ENCODE measurements at places on chromosomes 3 and 15. TPM values are rescaled to one million over a fixed set of nuclear protein-coding genes. Genes with fewer than 3 reads are reported as not detected.

GRCh38 chr3:183341545-183342288 is 86.7 kb downstream of the MCF2L2 start:
- H3K27me3 ChIP-seq, result no peaks in the 10 kb centered on the region
- H3K4me1 ChIP-seq, result no peaks in the 10 kb centered on the region
- H3K27ac ChIP-seq, result no peak overlapping the region
- H3K4me3 ChIP-seq, result no peak overlapping the region

GRCh38 chr3:141430316-141430715 is 56.5 kb upstream of the RASA2 start:
- peaks cover 8% of the 10 kb centered on the region for H3K36me3 ChIP-seq
- no peak overlapping the region for H3K27ac ChIP-seq
- no peaks in the 10 kb centered on the region for H3K27me3 ChIP-seq
- no peak overlapping the region for H3K4me3 ChIP-seq
- no peaks in the 10 kb centered on the region for H3K4me1 ChIP-seq

- no peaks in the 10 kb centered on the region for H3K36me3 ChIP-seq
- H3K27ac ChIP-seq, result no peak overlapping the region
- H3K4me3 ChIP-seq, result no peak overlapping the region
- no peak for DNase-seq
Observed at GRCh38 chr3:82002986-82003642, 241.7 kb upstream of the GBE1 start.

DNA sequence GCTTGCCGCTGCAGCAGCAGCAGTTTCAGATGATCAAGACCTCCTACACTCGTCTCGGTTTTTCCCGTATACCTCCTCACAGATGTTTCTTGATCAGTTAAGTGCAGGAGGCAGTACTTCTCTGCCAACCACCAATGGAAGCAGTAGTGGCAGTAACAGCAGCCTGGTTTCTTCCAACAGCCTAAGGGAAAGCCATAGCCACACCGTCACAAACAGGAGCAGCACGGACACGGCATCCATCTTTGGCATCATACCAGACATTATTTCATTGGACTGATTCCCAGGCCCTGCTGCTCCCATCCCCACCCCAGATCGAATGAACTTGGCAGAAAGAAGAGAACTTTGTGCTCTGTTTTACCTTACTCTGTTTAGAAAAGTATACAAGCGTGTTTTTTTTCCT is 17.6 kb downstream of the CALML4 start:
- H3K36me3 ChIP-seq, result peaks cover 77% of the 10 kb centered on the region
- H3K4me3 ChIP-seq, result no peak overlapping the region
- no peaks in the 10 kb centered on the region for H3K27me3 ChIP-seq
- no peak for DNase-seq
- no peak overlapping the region for H3K27ac ChIP-seq
- H3K4me1 ChIP-seq, result peaks cover 5% of the 10 kb centered on the region

CPNE9 gene
- 0.15 TPM for total RNA-seq

VWA5B2 gene
- total RNA-seq, result 1.5 TPM

MYZAP gene
- not detected for total RNA-seq

GRCh38 chr3:31847760-31848159 is 133.3 kb downstream of the OSBPL10 start:
- DNase-seq, result no peak
- H3K4me1 ChIP-seq, result peaks cover 7% of the 10 kb centered on the region
- no peaks in the 10 kb centered on the region for H3K36me3 ChIP-seq
- no peak overlapping the region for H3K4me3 ChIP-seq
- no peaks in the 10 kb centered on the region for H3K27me3 ChIP-seq

- DNase-seq, result no peak
- H3K4me3 ChIP-seq, result no peak overlapping the region
- no peaks in the 10 kb centered on the region for H3K4me1 ChIP-seq
Observed at GRCh38 chr3:76669322-76669721, 370.6 kb upstream of the ROBO2 start.

KBTBD13 gene
- not detected for total RNA-seq

FOXB1 gene
- 1.7 TPM for total RNA-seq

DNA sequence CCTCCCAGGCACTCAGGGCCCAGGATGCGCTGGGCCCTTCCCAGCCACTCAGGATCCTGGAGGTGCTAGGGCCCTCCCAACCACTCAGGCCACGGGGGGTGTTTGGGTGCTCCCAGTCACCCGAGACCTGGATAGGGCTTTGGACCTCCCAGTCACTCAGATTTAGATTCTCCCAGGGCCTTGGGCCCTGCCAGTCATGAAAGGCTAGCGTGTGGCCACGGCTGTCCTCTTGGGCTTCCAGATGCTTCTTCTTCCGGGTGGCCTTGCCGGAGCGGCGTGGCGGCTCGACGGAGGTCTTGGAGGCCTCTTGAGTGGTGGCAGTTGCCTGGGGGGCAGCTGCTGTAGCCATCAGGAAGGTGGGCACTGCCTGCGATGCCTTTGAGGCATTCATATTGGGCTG is 2.8 kb downstream of the MAGEL2 start:
- no peak overlapping the region for H3K4me3 ChIP-seq
- no peak for DNase-seq
- H3K4me1 ChIP-seq, result no peaks in the 10 kb centered on the region

- H3K27me3 ChIP-seq, result no peaks in the 10 kb centered on the region
- no peaks in the 10 kb centered on the region for H3K36me3 ChIP-seq
- no peak overlapping the region for H3K4me3 ChIP-seq
- no peak for DNase-seq
Observed at GRCh38 chr3:42658771-42659390, 5.4 kb downstream of the ZBTB47 start.

OR5K2 gene
- not detected for total RNA-seq

DNA sequence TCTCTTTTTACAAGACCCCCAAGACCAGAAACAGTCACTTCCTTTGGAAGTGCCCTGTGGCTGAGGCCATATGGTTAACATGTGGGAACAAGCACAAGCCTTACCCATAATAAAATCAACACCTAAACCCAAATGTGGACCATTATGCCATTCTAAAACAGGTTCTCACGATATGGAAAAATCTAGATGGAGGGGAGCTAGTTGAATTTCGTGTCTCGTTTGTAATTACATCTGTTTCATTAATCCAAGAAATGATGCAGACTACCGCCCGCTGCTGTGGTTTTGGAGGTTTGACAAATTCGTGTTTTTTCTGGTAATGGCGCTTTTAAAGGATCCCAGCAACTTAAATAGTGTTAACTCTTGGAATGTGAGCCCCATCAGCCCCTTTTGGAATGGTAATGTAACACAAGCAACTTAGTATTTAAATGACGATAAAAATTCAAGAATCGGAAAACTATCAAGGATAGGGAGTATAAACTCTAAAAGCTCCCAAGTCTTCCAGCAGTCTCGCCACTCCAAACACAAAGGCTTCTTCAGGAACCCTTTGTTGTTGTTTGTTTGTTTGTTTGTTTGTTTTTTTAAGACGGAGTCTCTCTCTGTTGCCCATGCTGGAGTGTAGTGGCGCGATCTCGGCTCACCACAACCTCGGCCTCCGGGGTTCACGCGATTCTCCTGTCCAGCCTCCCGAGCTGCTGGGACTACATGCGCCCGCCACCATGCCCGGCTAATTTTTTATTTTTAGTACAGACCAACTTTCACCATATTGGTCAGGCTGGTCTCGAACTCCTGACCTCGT is 1.1 kb downstream of the CNBP start:
- peak overlapping the region; percentile 96 for H3K27ac ChIP-seq
- no peaks in the 10 kb centered on the region for H3K27me3 ChIP-seq
- peaks cover 34% of the 10 kb centered on the region for H3K36me3 ChIP-seq
- DNase-seq, result peak; percentile 65
- peak overlapping the region; percentile 93 for H3K4me3 ChIP-seq

GRCh38 chr15:29142129-29142747 is 127.4 kb downstream of the NSMCE3 start:
- H3K36me3 ChIP-seq, result no peaks in the 10 kb centered on the region
- H3K4me1 ChIP-seq, result peaks cover 8% of the 10 kb centered on the region
- DNase-seq, result no peak
- no peak overlapping the region for H3K4me3 ChIP-seq
- no peaks in the 10 kb centered on the region for H3K27me3 ChIP-seq
- no peak overlapping the region for H3K27ac ChIP-seq

DNA sequence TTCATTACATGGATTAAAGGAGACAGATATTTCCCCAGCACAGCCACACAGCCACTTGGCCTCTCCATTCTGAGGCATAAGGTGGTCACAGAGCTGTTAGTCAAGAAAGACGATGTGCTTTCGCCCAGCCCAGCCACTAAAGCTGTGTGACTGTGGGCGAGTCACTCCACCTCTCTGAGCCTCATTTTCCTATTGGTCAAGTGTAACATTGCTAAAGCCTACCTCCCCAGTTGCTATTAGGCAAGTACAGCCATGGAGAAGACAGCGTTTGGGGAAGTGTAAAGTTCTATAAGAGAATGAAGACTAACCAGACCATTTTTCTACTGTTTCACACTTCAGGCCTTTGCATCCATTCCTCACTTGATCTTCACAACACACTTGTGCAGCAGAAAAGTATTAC is 24.1 kb downstream of the TMEM40 start:
- no peak overlapping the region for H3K4me3 ChIP-seq
- H3K4me1 ChIP-seq, result peaks cover 5% of the 10 kb centered on the region
- no peak for DNase-seq
- H3K36me3 ChIP-seq, result no peaks in the 10 kb centered on the region

GRCh38 chr3:148924562-148924961 is 59.5 kb downstream of the CPA3 start:
- no peaks in the 10 kb centered on the region for H3K4me1 ChIP-seq
- H3K27me3 ChIP-seq, result no peaks in the 10 kb centered on the region
- H3K4me3 ChIP-seq, result no peak overlapping the region
- no peak overlapping the region for H3K27ac ChIP-seq

DNA sequence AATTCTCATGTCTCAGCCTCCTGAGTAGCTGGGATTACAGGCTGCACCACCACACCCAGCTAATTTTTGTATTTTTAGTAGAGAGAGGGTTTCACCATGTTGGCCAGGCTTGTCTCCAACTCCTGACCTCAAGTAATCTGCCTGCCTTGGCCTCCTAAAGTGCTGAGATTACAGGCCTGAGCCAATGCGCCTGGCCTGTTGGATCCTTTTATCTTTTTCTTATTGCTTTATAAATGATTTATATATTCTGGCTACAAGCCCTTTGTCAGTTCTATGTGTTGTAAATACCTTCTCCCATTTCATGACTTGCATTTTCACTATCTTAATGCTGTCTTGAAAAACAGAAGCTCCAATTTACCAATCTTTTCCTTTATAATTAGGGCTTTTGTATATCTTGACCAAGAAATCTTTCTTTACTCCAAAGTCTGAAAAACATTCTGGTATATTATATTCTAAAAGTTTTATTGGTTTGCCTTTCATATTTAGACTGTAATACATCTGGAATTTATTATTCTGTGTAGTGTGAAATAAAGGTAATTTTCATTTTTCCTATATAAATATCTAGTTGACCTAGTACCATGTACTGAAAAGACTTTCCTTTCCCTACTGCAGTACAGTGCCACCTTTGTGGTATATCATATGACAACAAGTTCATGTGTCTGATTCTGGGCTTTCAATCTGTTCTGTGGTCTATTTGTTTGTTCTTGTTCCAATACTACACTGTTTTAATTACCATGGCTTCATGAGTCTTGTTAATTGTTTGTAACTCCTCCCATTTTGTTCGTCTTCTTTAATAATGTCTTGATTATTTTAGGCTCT is 52.9 kb upstream of the RNU6-1 start:
- H3K27me3 ChIP-seq, result no peaks in the 10 kb centered on the region
- DNase-seq, result no peak
- no peaks in the 10 kb centered on the region for H3K36me3 ChIP-seq
- H3K27ac ChIP-seq, result no peak overlapping the region
- no peak overlapping the region for H3K4me3 ChIP-seq

DNA sequence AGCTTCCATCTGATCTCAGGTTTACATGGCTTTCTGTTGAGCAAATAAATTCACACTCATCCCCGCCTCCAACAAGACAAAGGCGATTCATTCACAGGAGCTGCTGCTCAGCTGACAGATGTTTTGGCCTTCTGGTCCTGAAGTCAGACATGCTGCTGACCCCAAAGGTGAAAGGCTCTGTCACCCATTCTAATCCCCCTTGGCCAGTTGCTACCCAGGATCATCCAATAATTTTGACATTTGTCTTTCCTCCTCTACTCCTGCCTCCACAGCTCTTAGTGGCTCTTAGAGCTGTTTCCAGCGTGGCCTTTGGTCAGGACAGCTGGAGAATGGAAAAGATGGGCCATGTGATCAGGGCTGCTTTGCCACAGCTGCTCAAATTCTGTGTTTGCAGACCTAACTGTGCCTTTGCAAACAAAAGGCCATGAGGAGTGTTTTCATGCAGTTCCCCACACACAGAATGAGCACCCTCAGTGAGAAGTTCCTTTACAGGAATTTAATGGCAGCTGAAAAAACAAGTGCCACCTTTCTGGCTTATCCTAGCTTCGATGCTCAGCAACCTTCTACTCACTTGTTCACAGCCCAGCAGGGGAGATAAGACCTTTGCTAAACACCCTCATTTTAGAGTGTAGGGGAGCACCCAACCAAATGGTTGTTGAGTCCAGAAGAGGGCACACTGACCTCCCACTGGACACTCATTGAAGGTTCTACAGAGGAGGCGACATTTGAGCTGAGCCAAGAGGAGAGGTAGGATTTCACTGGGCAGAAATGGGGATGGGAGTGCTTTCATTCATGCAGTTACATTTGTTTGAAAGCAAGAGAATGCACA is 39.0 kb downstream of the CYP19A1 start:
- DNase-seq, result no peak
- no peak overlapping the region for H3K27ac ChIP-seq
- no peaks in the 10 kb centered on the region for H3K27me3 ChIP-seq
- no peaks in the 10 kb centered on the region for H3K4me1 ChIP-seq

CCDC80 gene
- 32.1 TPM for total RNA-seq

DNA sequence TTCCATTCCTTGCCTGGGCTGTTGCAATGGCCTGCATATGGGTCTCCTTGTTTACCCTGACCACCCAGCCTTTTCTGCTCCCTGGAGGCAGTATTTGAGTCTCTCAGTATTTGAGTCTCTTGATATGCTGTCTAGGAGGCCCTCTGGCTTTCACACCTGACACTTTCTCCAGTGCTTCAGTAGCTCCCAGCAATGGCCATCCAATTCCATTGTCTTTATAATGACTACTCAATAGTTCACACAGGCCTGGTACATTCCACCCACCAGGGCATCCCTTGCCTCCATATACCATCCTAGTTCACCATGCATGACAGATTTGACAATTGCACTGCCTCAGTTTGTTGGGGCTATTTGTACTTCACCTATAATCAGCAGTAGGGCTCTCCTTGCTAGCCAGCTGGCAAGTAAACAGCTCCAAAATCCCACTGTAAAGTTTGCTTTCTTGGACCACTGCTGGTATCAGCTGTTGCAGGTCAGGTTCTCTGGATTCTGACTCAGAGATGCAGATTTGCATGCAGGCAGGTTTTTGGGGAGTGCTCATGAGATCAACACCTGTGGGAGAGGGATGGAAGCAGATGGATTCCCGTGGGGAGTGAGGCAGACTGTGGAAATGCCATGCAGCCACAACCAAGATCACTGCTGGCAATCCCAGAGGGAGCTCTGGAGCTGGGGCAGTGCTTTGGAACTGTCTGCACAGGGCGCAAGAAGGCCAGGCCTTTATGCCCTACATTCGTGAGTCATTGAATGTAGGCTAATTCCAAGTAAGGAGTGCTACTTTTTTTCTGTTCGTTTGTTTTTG is 19.1 kb upstream of the XIRP1 start:
- H3K27ac ChIP-seq, result no peak overlapping the region
- H3K36me3 ChIP-seq, result no peaks in the 10 kb centered on the region
- no peaks in the 10 kb centered on the region for H3K27me3 ChIP-seq
- H3K4me3 ChIP-seq, result no peak overlapping the region

GRCh38 chr3:116199063-116199462 is 246.2 kb downstream of the LSAMP start:
- H3K27me3 ChIP-seq, result no peaks in the 10 kb centered on the region
- no peaks in the 10 kb centered on the region for H3K36me3 ChIP-seq
- H3K4me1 ChIP-seq, result no peaks in the 10 kb centered on the region
- H3K4me3 ChIP-seq, result no peak overlapping the region
- no peak for DNase-seq
- H3K27ac ChIP-seq, result no peak overlapping the region

LIPH gene
- total RNA-seq, result 0.84 TPM

TMEM207 gene
- not detected for total RNA-seq

FRMD5 gene
- 3.6 TPM for total RNA-seq
